M059J (cell line): ENCODE measurements at places on chromosomes 11 and 22. TPM values are rescaled to one million over a fixed set of nuclear protein-coding genes. Genes with fewer than 3 reads are reported as not detected.

DNA sequence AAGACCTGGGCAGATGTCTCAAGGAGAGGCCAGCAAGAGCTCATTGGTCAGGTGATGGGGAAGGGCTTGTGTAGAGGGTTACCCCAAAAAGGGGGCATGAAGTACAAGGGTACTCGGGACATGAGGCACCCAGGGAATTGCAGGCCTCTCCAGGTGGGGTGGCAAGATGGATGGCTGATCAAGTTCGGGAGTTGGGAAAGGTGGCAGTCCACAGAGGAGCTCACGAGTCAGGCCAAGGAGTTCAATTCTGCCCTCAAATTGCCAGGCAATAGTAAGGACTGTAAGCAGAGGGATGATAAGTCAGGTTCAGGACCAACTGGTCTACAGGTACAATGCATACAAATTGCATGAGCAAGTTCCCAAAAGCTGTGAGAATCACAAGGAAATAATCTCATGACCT, 42.3 kb upstream of the SLC25A1 start:
- DNase-seq = no peak

GPHA2 gene
- not detected in 2 replicates for total RNA-seq

DNA sequence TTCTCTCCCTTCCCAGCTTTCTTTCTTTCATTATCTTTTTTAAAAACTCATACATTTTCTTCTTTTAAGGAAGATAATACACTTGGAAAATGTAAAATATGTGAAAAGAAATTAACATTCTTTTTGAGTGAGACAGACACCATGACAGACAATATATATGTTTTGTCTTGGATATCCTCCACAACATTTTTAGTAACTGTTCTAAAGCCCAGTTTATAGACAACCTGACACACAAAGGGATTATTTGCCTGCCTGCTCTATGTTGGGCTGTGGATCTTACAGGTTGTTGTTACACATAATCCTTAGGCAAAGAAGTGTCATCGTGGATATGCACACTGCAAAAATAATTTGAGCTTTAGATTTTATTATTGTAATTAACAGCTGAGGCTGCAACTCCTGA, 301.4 kb upstream of the PDGFD start:
- no peak for DNase-seq

ALX4 gene
- total RNA-seq = 7.0 and 9.9 TPM in 2 replicates

GRCh38 chr11:23932485-23932898, 564.4 kb upstream of the LUZP2 start:
- peak; percentile 65 for DNase-seq

DNA sequence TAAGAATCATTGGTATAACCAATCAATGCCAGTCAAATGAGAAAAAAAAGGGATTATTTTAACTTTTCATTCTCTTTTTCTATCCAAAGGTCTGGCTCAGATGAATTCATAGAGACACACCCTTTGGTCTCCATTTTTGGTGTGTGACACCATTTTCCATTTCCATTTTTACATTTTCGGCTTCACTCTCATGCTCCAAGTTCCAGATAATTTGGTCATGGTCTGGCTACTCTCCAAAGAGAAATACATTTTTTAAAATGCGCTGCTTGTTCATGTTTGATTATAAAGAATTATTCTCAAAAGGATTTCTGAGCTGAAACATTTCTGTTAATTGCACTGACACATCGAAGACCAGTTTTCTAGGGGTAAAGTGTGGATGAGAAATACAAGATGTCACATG, 51.6 kb upstream of the FIBIN start:
- DNase-seq = no peak

GRCh38 chr22:22464541-22465054, 43.9 kb downstream of the ZNF280B start:
- no peak for DNase-seq

DNA sequence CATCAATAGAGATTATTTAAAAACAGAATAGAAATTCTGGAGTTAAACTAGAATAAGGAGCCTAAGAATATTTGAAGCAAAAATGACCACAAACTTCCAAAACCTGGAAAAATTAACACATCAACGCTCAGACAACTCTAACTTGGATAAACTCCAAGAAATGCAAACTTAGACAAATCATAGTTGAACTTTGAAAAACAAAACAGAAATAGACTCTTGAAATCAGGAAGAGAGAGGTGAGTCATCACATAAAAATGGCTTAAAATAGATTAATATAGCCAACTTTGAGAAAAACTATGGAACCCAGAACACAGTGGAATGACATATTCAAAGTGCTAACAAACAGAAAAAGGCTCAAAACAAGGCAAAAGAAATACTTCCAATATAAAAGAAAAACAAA, 974.2 kb downstream of the JRKL start:
- peak; percentile 66 for DNase-seq
